ENCODE measurements at places on chromosomes 16 and 17.
A peak's percentile ranks its signal among the peaks of the same experiment; 100 is the strongest.

DNA sequence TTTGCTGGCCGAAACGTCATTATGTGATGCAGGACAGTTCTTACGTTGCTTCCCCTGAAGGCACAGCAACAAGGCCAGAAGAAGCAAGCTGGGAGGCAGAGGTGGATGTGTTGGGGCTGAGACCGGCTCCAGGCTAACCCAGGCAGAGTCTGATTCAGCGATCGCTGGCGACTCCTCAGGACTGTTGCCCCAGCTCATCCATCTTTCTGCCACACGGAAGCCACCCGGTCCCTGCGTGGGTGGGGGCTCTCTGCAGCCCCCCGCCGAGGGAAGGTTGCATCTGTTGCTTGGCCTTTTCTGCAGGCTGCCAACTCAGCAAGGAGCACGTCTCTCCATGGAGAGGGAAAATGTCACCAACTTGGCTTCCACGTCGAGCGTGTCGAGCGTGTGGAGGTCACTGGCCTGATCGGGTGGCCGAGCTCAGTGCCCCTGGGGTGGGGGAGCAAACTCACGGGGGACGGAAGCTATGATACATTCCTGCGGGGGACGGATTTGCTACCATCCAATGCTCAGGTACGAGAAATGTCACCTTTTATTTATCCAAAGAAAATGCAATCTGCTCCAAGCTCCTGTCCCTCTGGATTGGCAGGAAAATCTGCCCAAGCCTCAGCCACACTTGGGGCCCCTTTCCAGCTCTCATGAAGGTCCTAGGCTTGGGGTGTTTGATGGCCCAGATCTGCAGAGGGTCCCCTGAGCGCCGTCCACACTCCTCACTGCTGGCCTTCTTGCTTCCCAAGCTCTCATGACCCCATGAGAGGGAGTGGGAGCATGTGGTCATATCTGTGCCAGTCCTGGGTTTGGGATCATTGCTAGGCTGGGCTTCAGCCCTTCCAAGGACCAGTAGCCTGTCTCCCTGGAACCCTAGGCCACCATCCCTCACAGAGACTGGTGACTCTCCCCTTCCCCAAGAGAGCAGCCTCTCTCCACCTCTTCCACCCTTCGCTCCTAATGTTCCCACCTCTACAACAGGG lies 69.4 kb downstream of the RPH3AL start:
- no peak for DNase-seq

DNA sequence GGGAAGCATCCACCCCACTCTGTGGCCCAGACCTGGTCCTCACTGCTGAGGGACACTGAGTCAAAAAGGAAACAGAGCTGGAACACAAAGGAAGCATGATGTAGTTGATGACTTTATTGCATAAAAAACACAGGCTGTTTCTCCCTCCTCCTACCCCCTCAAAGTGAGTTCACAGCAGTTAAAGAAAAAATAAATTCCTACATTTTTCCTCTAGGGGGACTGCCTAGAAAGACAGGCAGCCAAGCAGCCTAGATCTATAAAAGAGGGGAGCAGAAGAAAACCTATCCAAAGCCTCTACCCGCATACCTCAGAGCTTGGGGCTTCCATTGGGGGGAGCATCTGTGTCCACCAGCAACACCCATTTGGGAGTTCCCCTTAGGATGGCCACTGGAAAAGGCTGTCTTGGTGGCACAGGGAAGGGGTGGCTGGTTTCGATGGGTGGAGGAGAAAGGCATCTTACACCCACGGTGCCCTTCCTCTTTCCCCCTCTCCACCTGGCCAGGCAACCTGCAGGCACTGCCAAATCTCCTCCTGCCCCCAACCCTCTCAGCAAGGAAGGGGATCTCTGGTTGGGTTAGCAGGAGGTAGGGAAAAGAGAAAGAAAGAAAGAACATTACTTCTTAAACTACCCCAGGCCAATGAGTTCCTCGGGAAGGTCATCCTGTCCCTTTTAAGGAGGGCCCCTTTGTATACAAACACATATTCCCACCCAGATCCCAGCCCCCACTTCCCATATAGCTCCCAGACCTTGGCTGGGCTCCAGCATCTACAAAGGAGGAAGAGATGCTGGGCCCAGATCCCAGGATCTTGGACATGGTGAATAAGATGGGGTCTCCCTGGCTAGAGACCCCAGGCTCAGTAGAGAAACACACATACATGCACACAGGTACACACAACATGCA lies 4.0 kb upstream of the SCRN2 start:
- DNase-seq, result no peak

DNA sequence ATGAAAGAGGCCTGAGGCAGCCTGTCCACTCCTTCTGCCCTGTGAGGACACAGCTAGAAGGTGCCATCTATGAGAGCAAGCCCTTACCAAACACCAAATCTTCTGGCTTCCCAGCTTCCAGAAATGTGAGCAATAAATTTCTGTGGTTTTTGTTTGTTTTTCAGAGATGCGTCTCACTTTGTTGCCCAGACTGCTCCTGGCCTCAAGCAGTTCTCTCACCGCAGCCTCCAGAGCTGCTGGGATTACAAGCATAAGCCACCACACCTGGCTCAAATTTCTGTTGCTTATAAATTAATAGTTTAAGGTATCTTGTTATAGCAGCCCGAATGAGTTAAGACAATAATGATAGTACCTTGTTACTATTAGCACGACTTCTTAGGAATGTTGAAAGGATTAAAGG lies 12.5 kb upstream of the SLC16A11 start:
- DNase-seq, result no peak

DNA sequence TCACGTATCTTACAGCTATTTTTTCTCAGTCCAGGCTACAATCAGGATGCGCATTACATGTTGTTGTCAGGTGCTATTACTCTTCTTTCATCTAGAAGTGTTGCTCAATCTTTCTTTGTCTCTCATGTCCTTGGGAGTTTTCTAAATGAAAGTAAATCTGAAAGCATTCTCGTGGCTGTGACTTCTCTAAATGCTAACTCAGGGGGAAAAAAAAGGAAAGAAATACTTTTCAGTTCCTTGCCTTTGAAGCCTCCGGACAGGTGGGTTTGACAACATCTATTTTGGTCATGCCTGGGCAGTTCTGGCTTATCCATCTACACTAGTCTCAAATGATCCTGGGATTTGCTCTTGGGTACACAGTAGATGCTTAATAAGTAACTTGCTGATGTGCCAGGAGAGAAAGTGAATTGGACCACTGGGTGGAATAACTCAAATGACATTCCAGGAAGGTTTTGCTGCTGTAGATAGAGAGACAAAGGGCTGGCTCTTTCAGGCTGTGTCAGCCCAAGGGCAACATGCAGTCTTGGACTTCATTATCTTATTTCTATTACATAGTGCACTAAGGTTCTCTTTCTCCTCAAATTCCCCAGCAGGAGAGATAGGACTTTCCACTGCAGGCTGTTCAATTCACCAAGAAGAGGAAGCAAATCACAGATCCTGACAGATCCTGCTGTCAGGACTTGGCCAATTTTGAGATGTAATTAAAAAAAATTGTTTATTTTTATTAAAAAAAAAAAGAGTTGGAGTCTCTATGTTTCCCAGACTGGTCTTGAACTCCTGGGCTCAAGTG lies 63.6 kb upstream of the NFAT5 start:
- DNase-seq, result no peak

DNA sequence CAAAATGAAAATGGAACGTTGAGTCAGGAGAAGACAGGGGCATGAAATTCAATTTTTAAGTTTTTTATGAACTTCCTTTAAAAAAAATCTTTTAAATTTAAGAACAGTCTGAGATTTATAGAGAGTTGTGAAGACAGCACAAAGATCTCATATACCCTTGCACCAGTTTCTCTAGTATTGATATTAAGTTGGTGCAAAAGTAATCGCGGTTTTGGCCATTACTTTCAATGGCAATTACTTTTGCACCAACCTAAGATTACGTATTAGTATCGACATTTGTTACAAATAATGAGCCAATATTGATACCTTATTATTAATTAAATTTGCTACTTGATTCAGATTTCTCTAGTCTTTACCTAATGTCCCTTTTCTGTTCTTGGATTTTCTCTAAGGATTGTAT lies 684.4 kb upstream of the CDH8 start:
- no peak for DNase-seq

- DNase-seq, result no peak
Observed at GRCh38 chr17:59761385-59762048, 54.1 kb downstream of the VMP1 start.

GRCh38 chr17:45680360-45680759 lies 103.8 kb upstream of the CRHR1 start:
- no peak for DNase-seq

- DNase-seq, result no peak
Observed at GRCh38 chr17:19399750-19400450, 11.1 kb upstream of the RNF112 start.

GRCh38 chr16:56317998-56318826 lies 107.1 kb downstream of the AMFR start:
- DNase-seq, result peak; percentile 61

GRCh38 chr17:7912927-7913524 lies 3.1 kb downstream of the RNF227 start:
- DNase-seq, result peak; percentile 16

- DNase-seq, result no peak
Observed at GRCh38 chr17:71398800-71399219, 722.0 kb upstream of the SOX9 start.

DNA sequence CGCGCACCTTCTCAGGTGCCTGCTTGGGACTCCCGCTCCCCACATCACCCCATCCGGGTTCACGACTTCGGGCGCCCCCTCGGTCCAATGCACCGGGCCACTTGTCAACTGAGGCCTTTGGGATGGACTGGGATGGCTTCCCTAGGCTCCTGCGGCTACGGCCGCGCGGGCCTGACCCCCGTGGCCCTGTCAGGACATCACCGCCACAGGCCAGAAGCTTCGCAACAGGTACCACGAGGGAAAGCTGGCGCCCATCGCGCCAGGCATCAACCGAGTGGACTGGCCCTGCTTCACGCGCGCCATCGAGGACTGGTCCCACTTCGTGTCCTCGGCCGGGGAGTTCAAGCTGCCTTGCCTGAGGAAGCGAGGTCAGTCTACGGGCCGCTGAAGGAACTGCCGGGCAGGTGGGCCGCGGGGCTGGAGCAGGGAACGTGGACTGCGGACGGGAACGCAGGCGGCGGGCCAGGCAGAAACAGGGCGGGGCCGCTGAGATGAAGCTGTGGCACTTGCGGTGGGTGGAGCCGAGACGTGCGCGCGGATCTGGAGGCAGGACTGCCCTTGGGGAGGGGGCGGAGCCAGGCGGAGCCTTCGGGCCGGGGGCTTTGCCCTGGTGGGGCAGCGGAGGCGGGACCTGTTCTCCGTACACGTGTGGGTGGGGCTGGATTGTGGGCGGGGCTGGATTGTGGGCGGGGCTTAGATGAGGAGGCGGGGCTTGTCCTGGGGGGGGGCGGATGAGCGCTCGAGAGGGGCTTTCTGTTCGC lies 13.7 kb upstream of the CNGB1 start:
- DNase-seq, result peak; percentile 83

DNA sequence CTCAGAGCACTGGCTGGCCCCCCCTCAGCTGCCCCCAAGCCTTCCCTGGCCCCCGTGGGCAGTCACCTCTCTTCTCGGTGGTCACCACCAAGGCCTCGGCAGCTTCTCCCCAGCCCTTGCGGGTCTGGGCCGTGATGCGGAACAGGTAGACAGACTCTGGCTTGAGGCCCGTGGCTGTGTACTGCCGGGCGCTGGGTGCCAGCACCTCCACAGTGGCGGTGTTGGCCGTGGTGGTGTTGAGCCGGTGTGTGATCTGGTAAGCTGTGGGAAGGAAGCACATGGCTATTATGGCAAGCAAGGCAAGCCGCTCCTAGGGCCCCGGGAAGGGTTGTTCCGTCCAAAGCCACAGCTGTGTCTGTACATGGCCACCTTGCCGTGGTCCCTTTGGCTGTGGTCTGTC lies 78.4 kb upstream of the CDC42EP4 start:
- no peak for DNase-seq

DNA sequence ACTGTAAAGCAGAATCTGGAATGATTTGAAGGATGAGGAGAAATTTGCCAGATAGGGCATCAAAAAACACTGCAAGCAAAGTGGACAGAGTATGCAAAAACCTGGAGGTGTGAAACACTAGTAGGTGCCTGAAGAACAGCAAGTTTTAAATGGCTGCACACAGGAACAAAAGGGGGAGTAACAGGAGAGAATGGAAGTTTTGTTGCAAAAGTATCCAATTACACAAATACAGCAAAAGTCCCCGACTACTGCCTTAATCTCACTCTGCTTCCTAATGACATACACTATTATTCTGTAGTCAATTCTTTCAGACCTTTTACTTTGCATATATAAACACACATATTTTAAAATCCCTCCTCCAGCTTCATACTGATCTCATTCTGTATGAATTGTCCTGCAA lies 1.5 kb downstream of the HEATR6 start:
- DNase-seq, result no peak

DNA sequence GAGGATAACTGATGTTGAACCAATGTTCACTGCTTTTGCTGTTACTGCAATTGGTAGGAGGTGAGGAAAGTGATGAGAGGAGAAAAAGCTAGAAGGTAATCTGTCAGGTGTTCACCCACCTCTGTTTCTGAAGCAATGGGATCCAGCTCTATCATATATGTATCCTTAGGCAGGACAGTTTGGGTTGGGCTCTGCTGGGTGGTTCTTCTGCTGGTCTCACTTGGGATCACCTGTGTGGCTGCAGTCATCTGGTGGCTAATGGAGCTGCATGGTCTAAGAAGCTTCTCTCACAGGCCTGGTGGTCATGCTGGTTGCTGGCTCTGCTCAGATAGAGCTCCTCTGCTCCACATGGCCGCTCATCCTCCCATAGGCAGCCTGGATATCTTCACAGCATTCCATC lies 40.2 kb upstream of the ZCCHC14 start:
- DNase-seq, result no peak

- DNase-seq, result no peak
Observed at GRCh38 chr17:59804901-59805465, 87.8 kb downstream of the TUBD1 start.

DNA sequence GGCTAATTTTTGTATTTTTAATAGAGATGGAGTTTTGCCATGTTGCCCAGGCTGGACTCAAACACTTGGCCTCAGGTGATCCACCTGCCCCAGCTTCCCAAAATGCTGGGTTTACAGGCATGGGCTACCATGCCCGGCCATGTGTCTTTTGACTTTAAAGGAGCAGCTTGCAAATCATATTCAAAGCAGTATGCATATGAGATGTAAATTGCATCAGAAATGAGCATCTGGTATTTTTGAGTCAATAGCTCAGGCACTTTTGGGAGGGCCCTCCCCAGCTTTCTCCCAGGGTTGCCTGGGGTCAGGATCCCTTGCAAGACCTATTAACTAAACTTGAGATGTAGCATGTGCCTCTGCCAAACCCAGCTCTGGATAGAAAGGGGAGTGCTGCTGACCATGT lies 21.5 kb downstream of the EPOP start:
- DNase-seq, result no peak

DNA sequence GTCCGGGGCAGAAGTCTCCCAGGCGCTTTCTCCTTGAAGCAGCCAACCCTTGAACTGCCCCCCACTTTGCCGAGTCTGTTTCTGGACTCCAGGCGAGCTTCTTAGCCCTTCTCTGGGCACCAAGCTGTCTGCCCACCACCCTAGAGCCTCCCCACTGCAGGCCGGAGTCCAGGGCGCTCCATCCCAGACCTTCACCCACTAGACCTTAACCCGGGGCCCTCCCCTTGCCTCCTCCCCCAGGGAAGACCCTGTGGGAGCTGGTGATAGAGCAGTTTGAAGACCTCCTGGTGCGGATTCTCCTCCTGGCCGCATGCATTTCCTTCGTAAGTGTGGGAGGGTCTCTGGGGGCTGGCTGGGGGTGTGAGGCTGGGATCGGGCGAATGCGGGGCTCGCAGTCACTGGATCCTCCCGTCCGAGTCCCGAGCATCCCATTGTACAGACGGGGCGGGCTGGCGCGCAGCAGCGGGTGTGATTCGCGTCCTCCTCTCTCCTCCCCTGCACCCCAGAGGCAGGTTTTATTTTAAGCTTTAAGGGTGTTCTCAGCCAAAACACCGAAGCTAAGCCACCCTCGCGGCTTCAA lies 1.1 kb downstream of the ATP2A1 start:
- DNase-seq, result no peak

Data from left colon (tissue), 2 donors.